GM03348 (cell line): ENCODE measurements at places on chromosomes 6 and 20.

DNA sequence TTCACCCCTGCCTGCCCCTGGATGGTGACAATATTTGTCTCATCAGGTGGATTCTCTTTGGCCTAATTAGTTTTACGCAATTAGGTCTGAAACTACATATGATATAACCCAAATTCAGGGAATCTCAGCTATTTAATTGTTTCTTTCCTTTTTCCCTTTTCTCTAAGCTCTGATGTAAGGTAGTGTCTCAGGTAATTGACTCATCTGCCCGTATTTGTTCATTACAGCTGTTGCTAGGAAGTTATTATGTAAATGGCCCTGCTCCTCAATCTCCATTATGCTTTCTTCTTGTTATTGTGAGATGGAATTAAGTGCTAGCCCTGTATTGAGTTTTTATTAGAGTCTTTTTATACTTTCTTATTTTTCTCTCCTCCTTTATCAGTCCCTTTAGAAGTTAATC lies 378.2 kb upstream of the ARID1B start:
- no peak for DNase-seq

- peak; percentile 37 for DNase-seq
These were observed 661.3 kb downstream of the CD109 start for GRCh38 chr6:74357321-74357720.

DNA sequence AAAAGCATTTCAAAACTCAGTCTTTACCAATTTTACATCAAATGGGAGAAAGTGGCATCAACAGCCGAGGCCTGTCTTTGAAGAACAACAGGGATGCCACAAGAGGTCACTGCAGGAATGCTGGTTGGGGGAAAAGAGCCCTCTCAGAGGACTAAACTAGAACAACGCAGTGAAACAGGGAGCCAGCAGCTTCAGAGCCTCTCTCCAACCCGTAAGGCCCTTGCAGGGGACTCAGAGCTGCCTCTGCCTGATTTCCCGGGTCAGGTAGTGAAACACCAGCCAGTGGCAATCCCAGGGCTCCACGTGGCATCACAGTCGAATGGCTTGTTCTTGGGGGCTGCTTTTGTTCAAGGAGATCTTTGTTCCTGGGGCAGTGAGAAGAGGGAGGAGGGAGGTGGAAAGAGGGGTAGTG lies 55.0 kb upstream of the KCNK16 start:
- peak; percentile 91 for DNase-seq

DNA sequence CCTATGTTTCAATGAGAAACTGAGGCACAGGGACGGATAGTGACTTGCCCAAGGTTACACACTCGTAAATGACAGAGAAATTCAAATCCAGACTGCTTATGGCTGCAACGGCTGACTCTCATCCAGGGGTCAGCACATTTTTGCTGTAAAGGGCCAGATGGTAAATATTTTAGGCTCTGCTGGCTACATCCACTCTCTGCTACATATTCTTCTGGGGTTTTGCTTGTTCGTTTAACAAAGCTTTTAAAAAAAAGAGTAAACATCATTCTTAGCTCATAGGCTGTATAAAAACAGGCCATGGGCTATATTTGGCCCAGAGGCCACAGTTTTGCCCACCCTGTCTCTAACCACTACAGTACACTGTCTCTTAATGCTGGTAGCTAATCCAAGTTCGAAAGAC lies 103.4 kb downstream of the PREX1 start:
- no peak for DNase-seq

- DNase-seq: no peak
These were observed 507.9 kb upstream of the SOX4 start for GRCh38 chr6:21085643-21086042.

GRCh38 chr6:52288216-52288615 lies 3.7 kb upstream of the MCM3 start:
- DNase-seq: no peak

DNA sequence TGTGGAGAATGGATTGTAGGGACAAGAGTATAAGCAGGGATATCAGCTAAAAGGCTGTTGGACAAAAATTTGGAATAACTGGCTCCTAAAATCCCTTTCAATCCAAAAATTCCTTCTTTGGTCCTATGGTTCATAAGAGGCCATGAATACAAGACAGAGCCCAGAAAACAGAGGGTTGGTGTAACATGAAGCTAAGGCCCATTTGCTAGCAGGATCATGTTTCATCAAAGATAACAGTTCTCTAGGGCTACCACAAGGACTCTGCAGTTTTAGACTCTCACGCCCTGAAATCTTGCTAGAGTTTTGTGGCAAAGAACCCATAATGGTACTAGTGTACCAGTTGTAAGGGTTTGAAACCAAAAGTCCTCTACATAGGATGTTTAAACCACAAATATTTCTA lies 327.8 kb upstream of the TBX18 start:
- no peak for DNase-seq

DNA sequence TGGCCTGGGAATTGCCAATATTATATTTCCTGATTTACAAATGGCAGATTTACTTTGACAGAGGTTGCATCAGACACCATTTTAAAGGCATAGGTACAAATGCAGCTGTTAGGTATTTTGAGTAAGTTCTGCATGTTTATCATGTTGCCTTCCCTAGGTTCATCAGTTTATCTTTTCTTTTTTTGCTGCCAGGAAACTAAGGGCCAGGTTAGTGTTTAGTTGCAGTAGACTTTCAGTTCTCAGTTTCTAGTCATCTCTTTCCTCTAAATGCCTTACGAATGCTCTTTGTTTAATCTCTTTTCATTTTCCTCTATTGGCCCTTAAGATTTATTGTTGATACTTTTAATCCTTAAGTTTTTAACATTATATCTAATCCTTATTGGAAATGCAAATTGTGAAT lies 129.9 kb downstream of the SMAP1 start:
- DNase-seq: no peak

DNA sequence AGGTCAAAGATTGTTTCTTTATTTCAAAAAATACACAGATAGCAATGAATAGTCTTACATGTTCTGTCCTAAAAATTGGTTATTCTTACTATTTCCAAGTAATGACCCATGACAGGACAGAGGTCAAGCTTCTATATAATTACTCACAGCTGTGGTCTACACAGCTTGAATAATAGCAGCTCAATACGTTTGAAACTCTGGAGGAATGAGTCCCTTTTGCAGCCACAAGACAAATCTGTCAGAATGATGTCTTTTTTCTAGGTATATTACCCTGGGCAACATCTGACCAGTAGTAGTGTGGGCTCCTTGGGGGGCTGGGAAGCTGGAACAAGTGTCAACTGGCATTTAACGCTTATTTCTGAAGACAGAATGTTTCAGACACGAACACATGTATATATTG lies 84.9 kb upstream of the HTR1B start:
- no peak for DNase-seq

- DNase-seq: no peak
These were observed 56.4 kb downstream of the ADTRP start for GRCh38 chr6:11722220-11722619.

GRCh38 chr6:30447237-30447636 lies 42.1 kb upstream of the HLA-E start:
- no peak for DNase-seq

- DNase-seq: no peak
These were observed 194.6 kb downstream of the DLL1 start for GRCh38 chr6:170096191-170096802.

GRCh38 chr6:127022302-127022701 lies 96.2 kb upstream of the RSPO3 start:
- peak; percentile 51 for DNase-seq

GRCh38 chr6:155108070-155108820 lies 113.1 kb downstream of the TIAM2 start:
- no peak for DNase-seq

GRCh38 chr6:53112871-53113270 lies 35.8 kb downstream of the GCM1 start:
- DNase-seq: no peak

DNA sequence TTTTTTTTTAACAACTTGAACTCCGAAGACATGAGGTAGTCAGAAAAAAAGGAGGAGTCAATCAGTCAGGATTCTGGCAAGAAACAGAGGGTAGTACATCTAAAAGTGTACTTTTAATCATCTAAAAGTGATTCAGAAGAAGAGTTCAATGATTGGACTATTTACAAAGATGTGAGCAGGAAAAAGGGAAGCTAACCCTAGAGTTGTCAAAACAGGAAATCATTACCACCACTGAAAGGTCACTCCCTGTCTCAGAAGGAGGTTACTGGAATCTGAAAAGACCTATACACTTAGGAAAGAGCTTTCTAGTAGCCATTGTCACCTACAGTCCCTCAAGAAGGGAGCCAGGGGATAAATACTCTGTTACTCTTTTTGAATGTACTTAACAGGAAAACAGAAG lies 16.7 kb upstream of the LMBRD1 start:
- DNase-seq: no peak

DNA sequence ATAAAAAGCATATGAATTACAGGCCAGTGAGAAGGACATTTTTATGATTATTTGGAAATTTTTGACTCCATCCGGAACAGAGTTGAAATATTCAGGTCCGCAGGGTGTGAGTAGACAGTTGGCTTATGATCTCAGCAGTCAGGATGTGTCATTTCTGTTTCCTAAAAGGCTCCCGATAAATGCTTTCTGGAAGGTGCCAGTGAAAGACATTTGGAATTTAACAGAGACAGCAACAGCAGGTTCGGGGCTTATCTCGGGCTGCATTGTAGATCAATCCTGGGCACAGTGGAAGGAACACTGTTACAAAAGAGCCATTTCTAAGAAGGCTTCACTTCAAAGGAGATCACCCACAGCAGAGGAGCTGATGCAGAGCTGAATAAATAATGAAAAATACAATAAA lies 934.4 kb downstream of the KIF16B start:
- DNase-seq: no peak

- peak; percentile 81 for DNase-seq
These were observed 114.4 kb upstream of the PRND start for GRCh38 chr20:4607287-4607713.

DNA sequence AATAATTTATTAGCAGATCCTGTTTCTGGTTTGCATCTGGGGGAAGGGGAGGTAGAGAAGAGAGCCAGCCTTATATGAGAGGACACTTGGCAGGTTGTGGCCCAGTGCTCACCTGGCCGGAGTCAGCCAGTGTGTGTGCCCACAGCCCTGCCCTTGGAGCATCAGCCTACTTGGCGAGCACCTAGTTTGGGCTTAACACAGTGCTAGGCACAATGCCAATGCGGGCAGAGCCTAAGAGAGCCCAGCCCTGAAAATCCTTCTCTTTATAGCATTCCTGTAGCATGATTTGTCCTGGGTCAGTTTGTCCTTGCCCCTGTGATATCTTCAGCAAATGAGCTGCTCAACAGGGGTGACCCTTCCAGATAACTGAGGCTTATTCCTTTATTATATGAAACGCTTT lies 73.0 kb downstream of the SLX4IP start:
- no peak for DNase-seq

DNA sequence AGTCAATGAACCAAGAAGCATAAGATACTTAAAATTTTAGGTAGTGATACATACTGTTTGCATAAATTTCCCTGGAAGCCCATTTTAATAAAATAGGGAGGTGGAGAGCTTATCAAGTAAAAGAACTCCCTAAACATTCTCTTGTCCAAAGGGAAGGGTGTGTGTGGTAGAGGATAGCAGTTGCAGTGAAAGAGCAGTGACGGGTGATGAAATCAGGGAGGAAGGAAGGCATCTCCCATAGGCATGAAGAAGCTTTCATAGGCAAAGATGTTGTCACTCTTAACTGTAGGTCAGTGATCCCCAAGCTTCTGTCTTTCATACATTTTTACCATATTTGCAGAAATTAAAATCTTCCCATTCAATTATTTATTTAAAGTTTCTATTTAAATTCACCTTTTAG lies 60.0 kb upstream of the ZNF831 start:
- DNase-seq: no peak

GRCh38 chr6:111871207-111871606 lies 2.0 kb downstream of the FYN start:
- no peak for DNase-seq

DNA sequence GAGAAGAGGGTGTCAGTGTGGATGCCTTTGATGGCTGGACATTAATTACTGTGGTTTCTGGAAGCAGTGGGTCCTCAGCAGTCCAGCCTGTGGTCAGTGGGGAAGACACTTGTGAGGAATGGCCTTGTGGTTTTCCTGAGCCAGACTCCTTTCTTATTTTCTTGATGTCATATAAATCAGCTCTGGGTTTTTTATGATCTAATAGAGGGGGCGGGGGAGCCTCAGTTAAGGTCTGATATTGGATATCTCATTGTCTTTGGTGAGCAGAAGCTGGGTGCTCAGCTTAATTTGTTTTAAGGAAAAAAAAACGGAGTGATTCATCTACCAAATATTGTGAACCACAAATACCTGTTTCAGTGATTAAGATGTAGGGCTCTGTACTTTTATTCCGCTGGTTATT lies 62.1 kb downstream of the OTOR start:
- DNase-seq: no peak

DNA sequence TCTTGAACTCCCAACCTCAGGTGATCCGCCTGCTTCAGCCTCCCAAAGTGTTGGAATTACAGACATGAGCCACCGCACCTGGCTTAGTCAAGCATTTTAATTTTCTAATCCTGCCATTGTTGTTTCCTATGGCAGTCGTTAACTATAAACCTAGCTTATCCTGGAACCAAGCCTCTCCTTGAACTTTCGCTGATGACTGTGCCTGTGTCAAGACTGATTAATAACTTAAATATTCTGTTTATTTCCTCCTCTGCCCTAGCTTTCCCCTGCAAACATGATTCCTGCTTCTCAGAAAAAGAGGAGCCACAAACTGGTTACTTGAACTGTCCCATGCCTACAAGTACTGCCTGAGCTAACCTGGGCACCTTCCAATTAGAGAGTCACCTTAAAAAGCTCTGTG lies 1.5 kb downstream of the VNN1 start:
- peak; percentile 13 for DNase-seq

- DNase-seq: no peak
These were observed 313.1 kb downstream of the GRIK2 start for GRCh38 chr6:101706576-101706975.

GRCh38 chr20:58891718-58892140 lies 39.2 kb downstream of the GNAS start:
- DNase-seq: peak; percentile 68

DNA sequence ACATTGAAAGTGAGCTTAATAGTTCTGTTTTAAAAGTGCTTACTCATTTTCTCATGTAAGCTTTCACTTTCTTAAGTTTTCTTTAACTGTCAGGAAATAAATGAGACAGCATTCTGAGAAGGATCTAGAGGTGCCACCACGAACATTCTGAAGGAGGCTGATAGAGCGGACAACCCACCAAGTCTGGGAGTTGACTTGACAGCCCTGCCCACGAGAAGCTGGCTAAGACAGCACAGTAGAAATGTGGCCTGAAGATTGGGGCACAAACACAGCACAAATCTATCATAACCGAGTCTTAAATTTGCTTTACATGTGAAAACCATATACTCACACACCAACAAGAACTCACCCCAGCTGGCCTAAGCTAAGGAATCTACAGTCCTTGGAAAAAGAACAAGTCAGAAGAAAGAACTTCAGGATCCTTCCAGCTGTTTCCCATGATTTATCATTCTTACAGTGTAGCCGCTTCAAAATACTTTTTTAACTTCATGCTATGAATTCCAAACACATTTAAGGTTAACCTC lies 144.2 kb upstream of the TNFAIP3 start:
- DNase-seq: no peak

DNA sequence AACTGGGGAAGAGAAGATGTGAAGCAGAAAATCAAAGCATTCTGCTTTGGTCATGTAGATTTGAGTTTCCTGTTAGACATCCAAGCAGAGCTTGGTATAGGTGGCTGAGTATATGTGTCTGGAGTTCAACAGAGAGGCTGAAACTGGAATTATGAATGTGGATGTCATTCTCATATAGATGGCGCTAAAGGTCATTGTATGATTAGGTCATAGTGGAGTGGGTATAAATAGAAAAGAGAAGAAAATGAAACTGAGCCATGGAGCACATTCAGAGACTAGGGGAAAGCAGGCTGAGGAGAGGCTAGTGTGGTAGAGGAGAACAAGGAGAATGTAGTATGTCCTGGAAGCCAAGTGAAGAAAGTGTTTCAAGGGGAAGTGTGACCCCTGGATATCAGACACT lies 295.6 kb upstream of the PLN start:
- no peak for DNase-seq
